Left cardiac atrium (tissue), 4 donors: ENCODE measurements at places on chromosomes 2 and 18.

DNA sequence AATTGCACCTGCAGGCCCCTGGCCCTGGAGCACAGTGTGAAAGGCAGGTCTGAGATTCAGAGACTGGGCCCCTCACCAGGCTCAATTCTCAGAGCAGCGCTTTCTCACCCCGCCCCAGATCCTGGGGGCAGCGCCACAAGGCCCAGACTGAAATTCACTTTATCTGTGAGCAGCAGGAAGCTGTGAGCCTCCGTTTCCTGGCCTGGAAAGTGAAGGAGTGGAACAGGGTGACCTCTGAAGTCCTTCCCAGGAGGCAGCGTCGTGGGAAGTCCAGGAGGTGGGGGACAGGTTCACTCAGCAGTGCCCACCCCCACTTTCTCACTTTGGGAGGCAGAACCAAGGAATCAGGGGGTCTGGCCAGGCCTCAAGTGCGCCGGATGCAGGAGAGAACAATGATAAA, 235.4 kb downstream of the NDUFA10 start:
- no peak for DNase-seq

GRCh38 chr2:219576505-219577388, 4.6 kb downstream of the INHA start:
- no peak for DNase-seq

DNA sequence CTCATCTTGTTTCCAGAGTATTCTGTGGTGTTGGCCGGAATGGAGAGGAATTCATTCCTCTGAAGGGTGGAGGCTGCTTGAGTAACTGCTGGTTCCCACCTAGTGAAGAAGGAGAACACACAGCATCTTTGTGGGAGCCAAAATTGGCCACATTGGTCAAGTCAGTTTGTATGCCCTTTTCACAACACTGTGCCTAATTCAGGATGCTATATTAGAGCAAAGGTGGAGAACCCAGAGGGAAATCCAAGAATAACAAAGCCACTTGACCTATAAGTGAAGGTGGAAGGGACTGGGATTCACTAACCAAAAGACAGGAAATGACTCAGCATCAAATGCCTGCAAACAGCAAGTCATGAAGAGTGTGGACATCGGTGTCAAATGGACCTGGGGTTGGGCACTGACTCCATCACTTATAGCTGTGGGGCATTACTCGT, 27.3 kb upstream of the MLPH start:
- no peak for DNase-seq

DNA sequence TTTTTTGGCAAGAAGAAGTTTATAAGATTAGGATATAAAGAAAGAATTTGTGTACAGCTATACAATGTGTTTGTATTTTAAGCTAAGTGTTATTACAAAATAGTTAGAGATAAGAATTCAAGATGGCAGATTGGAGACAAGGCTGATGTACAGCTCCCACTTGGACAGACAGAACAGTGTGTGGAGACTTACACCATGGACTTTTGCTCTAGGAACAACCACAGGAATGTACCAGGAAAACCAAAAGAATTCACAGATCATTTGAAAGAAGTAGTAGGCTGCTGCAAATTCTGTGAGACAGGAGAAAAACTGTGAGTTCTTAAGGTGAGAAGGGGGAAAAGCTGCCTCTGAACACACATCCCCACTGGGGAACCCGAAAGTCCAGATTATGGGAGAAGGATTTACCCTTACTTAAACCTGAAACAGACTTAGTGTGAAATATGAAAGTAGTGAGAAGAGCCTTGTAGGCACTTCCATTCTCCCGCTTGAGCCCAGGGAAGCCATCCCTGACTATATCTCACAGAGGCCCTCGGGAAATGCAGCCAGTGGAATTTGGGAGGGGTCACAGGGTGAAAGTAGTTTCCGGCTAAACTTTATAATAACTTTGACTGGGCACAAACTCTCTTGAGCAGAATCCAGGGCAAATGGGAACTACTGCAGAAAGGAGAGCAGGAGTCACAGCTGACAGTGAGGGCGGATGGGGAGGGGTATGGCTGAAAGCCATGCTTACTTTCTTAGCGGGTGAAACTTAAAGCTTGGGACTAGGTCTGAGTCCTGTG, 11.6 kb upstream of the RPRD1A start:
- no peak for DNase-seq

- DNase-seq, result no peak
Observed at GRCh38 chr2:86229221-86229620, 30.0 kb downstream of the MRPL35 start.

DNA sequence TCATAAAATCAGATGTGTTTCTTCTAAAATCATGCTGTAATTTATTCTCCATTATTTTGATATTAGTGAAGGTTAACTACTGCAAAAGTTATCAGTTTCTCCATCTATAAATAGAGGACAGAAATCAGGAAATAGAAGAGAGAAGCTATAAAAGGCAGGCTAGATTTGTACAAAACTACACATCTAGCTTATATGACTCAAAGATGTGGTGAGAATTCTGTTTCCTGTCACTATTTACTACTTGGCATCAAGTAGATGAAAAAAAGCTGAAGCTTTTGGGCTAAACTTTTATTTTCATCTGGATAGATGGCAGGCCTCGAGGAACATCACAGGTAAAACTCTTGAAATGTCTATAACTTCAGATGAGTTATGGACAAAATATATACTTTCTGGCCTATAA, 49.8 kb upstream of the NAB1 start:
- DNase-seq, result no peak

GRCh38 chr2:7878786-7879482, 802.9 kb upstream of the ID2 start:
- no peak for DNase-seq

DNA sequence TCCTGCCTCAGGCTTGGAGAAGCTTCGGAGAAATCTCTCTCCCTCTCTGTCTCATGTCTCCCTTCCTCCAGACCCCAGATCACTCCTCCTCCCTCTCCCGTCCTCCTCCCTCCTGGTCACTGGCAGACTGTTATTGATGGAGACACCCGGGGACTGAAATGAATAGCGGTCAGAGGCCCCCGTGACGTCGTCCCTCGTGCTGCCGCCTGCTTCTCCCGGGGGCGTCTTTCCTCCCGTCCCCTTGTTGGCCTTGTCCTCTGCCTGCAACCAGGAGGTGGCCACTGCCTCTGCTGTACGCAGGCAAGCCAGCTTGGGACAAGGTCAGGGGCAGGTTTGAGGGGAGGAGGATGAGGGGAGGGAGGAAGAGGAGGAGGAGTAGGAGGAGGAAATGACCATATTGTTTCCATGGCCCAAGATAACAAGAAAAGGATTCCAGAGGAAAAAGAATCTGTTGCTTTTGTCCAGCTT, 78.2 kb downstream of the CELF4 start:
- peak; percentile 45 for DNase-seq

DNA sequence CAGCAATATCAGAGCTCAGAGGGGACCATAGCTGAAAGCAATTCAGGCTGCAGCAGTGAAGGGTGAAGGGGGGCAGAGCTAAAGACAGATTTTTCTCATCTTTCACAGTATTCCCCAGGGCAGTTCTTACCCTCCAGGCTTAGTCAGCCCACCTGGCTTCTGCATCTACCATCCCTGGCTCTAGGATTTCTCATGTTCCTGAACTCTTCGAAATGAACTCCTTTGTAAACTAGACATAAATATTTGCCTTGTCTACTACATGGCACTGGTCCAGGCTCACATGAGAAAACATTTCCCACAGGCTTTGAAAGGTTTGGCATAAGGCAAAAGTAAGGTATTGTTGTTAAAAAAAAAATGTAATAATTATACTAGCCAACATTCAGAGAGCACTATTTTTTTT, 23.6 kb upstream of the NEB start:
- DNase-seq, result no peak

GRCh38 chr2:38122344-38122743, 46.4 kb upstream of the CYP1B1 start:
- DNase-seq, result peak; percentile 61

DNA sequence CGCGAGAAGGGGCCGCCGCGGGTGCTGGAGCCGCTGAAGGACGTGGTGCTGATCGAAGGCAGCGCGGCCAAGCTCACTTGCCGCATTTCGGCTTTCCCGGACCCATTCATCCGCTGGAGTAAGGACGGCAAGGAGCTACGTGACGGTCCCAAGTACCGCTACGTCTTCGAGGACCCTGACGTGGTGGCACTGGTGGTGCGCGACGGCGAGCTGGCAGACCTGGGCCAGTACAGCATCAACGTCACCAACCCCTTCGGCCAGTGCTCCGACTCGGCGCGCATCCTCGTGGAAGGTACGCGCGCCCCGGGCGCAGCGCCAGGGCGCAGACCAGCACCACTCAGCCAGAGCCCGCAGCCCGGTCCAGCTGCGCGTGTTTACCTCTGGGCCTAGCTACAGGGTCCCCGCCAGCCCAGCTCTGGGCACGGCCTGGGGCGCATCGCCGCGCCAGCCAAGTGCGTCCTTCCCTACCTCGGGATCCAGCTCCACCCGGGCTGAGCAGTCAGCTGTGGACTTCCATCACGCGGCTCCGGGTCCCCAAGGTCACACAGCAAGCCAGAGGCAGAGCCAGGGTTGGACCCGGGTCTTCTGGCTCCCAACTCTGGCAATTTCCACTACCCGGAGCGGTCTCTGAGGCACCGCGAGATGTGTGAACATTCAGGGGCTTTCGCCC, 1.7 kb upstream of the GMPPA start:
- DNase-seq, result peak; percentile 52

- no peak for DNase-seq
Observed at GRCh38 chr2:21461754-21462240, 338.0 kb downstream of the TDRD15 start.

GRCh38 chr2:40480596-40480995, 28.7 kb upstream of the SLC8A1 start:
- DNase-seq, result no peak

- no peak for DNase-seq
Observed at GRCh38 chr18:23530195-23530594, 26.9 kb downstream of the RMC1 start.

- DNase-seq, result no peak
Observed at GRCh38 chr2:120209427-120210269, 13.6 kb downstream of the TMEM185B start.

DNA sequence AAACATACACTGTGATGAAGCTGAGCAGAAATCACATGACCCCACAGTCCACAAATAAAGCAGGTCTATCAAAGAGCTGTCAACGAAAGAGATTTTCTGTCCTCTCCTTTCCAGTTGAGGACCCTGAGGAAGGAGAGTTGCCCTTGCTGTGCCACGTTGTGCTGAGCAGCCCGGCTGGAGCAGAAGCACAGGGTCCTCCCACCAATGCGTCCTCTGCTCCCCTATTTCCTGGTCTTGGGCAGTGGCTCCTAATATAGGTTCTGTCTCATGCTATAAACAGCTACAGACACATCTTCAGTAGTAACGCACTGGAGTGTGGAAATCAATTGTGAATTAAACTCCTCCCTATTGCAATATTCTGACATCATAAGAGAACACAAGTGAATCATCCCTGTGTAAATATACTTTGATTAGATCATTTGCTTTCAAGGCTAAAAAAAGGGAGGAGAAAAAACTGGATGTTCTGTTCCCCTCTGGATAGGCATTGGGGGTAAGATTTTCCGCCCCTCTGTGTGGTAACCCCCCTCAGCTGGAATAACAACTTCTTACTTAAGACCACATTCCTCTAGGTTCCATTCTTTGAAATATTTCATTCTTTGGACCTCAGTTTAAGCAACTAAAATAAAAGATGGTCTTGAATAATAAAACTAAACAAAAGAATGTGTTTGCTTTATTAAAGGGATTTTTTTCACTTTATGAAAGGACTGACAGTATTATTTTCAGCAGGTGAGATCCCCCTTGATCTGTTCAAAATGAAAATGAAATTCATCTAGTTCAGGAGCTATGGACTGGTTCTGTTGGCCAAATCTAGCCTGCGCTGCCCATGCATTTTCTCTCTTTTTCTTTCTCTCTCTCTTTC, 8.3 kb upstream of the RHOB start:
- no peak for DNase-seq

DNA sequence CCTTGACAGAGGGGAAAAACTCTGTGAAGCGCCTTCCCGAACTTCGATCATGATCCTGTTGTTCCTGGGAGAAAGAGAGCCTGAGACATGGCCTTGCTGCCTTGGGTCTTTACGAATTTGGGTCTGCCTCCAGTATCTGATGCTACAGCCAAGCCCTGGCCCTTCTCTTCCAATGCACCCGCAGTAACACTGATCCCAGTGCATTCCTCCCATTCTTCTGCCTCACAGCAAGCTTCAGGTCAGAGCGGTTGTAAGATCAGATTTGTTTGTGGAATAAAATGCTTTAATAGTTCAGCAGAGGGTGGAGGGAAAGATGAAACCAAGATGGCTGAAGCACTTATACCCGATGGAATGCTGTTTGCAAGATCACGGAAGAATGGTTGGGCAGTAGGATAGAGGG, 196.7 kb upstream of the SIX2 start:
- no peak for DNase-seq
